ENCODE measurements at places on chromosomes 3 and 15.
A peak's percentile ranks its signal among the peaks of the same experiment; 100 is the strongest.

DNA sequence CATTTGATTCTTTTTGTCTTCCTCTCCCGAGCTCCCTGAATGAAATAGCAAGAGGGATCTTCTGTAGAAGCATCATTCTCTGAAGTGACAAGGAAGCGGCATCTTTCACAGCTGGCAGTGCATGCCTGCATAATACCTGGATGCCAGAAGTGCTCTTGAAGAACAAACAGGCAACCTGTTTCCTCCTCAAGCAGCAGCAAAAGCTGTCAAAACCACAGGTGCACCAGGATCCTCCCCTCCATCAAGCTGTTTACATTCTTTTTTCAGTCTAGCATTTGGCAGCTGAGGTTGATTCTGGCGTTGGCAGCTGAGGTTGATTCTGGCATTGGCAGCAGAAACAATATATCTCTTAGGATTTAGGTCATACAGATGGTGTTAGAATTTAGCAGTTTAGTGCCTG, 979.0 kb downstream of the TUSC7 start:
- DNase-seq: peak; percentile 69

GRCh38 chr3:85560088-85560785, 601.4 kb downstream of the CADM2 start:
- DNase-seq: peak; percentile 13

DNA sequence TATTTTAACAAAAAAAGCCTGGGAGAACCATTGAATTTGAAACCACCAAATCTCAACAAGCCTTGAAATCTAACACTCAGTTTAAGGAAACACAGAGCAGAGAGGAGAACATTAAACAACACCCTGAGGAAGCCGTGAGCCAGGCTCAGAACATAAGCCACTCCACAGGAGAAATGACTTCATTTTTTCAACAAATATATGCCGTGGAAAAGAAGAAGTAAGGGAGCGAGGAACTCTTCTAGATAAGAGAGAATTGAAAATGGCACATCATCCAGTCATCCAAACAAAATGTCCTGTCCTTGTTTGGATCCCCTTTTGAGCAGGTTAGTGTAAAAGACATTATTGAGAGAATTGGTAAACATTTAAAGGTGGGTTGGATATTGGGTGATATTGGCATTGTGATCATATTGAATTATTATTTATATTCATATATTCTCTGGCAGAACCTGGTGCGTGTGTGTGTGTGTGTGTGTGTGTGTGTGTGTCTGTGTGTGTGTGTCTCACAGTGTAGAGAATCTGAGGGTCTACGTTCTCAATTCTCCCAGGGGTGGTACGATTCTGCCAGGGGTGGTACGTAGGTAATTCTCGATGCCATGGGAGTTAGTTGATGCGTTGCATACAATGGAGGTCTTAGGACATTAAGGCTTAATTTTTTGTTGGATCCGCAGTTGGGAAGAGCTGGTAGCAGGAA, 94.4 kb downstream of the ST6GAL1 start:
- no peak for DNase-seq

DNA sequence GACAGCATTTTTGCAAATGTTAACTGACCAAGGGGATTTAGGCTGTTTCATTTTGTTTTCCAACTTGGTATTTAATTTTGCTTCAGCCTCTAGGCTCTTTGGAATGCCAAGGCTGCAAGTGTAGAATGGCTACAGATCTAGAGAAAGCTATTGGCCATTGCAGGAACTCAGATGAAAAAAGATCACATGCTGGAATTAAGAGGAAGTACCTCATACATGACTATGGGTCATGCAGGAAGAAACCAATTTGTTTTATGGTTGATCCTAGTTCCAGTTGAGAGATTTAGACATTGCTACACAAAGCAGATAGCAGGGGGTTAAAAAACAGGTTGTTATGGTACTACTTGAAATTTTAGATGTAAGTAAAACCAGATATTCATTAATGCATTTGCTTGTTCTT, 12.7 kb upstream of the CLDN16 start:
- DNase-seq: no peak

- DNase-seq: no peak
Measured at GRCh38 chr3:145692751-145693150, 468.2 kb downstream of the PLOD2 start.

DNA sequence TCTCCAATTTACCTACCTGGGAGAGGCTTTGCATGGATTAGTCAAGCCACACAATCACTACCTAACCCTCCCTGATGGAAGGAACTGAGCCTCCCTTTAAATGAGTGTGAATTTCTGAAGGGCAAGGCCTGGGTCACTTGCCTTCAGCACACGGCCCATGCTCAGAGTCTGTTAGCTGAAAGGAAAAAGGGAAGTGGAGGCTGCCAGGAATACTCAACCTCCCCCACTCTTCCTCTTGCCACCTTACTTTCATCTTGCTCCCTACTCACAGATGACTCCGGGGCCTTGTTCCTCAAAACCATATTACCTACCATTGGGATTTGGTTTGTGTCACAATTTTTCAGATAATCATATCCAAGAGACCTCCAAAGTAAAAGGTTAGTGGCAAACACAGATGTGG, 220.0 kb downstream of the ABHD5 start:
- DNase-seq: no peak

- no peak for DNase-seq
Measured at GRCh38 chr3:119367000-119367399, 72.8 kb downstream of the ARHGAP31 start.

GRCh38 chr3:99630815-99631214, 7.6 kb upstream of the COL8A1 start:
- DNase-seq: no peak

DNA sequence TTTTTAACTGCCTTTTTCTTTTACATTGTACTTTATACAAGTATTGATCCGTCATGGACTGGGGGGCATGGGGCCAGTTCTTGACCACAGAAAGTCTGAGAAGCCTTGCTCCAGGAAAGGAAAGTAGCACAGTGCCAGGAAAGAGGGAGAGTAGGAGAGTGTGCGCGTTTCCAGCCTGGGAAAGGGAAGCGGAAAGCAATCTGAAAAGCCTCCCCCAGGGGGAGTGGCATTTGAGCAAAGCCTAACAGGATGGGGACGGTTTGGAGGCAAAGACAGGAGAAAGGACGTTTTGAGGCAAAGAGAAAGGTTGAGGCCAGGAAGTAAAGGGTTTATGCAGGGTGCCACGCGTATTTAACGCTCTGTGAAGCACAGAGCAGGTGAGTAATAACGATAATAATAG, 116.9 kb downstream of the RORA start:
- DNase-seq: no peak

DNA sequence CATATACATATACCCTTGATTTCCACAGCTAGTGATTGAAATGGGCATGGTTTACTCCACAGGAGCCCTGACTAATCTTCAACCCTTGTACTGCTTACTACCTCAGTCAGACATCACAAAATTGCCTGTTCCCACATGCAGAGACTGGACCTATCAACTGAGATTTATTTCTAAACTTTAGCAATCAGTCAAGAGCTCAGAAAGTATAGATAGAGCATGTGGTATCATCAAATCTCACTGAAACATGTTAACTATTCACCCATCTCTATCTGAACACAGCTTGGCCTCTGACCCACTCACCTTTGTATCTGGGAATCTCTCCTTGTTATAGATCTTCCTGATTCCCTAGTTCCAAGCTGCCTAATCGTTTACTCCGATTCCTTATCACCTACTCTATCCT, 14.6 kb downstream of the ADAM10 start:
- DNase-seq: no peak

GRCh38 chr3:144660186-144660585, 688.6 kb downstream of the DIPK2A start:
- no peak for DNase-seq

DNA sequence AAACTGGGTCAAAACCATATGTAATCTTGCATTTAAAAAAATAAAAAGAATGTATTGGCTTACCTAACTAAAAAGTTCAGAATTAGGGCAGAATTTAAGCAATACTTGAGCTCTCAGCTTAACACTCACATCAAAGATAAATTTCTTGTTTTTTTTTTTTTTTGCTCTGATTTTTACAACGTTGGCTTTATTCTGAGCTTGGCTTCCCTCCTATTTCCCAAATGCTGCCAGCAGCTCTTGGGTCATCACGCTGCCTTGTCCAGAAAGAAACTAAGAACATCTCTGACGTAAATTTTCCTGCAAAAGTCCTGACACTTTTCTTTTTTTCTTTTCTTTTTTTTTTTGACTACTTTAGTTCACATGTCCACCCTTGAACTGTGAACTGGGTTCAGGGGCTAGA, 150.6 kb upstream of the TGFBR2 start:
- DNase-seq: no peak
